ENCODE measurements at places on chromosomes 16 and 17.

GRCh38 chr17:79664930-79665737 is 54.3 kb upstream of the RBFOX3 start:
- no peak for DNase-seq

DNA sequence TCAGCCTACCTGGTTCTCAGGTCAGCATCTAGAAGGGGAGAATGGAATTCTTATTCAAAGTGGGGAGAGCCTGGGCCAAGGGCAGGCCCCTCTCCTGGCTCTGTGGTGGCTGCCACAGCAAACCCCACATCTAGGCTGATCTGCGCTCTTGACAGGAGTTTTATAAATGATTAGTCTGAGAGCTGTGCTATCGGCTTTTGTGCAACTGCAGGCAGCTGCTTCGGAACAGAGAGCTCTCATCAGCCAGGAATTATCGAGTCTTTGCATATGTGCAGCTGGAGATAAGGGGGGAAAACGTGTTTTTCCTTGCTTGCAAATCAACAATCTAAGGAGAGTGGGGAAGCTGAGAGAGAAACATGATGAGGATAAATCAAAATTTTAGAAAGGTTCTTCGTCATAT is 91.7 kb downstream of the HS3ST3A1 start:
- no peak for DNase-seq

DNA sequence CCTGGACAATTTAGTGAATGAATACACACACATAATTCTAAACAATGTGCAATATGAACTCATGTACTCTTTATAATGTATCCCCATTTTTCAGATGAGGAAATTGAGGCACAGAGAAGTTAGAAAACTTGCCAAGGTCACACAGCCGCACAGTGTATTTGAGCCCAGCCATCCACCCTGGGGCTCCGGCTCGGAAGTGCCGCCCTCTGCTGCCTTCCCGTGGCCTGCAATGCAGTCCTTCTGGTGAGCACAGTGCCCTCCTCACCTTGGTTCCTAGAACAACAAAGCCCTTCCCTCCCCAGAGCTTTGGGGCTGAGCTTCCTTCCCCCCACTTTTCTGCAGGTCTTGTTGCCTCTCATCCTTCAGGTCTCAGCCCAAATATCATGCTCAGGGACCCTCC is 63.7 kb downstream of the C16orf78 start:
- no peak for DNase-seq

- no peak for DNase-seq
Measured at GRCh38 chr16:25487888-25488287, 203.9 kb upstream of the HS3ST4 start.

- no peak for DNase-seq
Measured at GRCh38 chr16:6558661-6559060, 774.0 kb upstream of the RBFOX1 start.

- no peak for DNase-seq
Measured at GRCh38 chr16:50644729-50645128, 36.4 kb downstream of the SNX20 start.

- DNase-seq = no peak
Measured at GRCh38 chr17:57682701-57683100, 62.4 kb downstream of the CCDC182 start.

DNA sequence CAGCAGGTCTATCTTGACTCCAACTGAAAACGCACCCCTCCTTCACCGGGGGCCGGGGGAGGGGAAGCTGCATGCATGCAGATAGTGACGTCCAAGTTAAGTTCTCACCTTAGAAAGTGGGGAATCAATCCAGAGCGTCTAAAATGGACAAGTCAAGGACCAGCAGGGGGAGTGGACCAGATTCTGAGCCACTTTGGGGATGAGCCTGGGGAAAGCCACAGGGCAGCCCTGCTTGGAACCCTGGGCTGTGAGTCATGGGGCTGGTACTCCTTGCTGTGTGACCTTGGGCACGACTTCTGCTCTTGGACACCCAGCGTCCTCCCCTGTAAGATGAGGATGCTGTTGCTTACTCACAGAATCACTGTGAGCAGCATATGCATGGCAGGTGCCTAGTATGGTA is 9.1 kb downstream of the TNFRSF13B start:
- DNase-seq = peak; percentile 46

DNA sequence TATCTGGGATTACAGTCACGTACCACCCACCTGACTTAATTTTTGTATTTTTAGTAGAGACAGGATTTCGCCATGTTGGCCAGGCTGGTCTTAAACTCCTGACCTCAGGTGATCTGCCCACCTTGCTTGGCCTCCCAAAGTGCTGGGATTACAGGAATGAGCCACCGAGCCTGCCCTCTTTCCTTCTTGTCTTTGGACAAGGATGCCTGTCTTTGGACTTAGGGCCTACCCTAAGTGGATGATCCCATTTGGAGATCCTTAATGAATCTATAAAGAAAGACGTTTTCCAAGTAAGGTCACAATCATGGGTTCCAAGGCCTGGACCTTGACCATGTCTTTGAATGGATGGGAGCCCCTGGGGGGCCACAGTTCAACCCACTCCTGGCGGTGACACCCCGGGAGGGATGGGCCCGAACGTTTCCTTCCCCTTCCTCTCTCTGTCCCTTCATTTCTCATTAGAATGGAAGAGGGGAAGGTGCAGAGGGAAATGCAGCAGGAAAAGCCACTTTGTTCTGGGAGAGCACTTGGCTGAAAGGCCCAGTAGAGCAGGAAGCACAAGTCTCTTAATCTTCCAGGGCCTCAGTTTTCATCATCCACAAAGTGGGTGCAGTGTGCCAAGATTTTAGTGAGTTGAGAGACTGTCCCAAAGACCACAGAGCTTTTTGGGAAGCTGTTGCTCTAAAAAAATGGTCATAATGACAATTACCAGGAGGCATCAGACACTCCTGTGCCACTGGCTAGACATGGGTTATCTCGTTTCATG is 353.3 kb downstream of the SEC14L1 start:
- no peak for DNase-seq

DNA sequence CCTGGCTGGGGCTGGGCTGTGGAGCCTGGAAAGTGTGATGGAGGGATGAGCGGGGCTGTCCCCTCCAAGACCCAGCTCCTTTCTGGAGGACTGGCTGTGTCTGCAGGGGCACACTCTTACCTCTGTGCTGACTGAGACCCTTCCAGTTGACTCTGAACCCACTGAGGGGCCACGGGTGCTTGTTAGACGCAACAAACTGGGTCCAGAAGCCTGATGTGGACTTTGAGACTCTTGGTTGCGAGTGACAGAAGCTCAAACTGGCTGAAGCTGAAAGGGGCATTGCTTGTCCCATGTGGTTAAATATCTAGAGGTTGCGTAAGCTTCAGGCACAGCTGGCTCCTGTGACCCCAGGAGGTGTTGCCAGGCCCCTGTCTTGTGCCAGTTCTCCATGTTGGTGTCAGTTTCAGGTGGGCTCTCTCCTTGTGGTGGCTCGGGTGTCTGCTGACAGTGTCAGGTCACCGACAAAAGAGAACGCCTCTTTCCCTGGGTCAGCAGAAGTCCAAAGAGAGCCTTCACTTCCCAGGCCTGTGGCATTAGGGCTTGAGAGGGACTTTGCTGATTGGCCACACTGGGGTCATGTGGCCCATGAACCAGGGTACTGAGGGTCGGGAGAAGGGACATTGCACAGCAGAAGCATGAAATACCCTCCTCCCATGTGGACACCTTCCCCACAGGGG is 16.7 kb downstream of the ADCY7 start:
- DNase-seq = no peak

- DNase-seq = no peak
Measured at GRCh38 chr17:2905696-2906501, 109.7 kb downstream of the RAP1GAP2 start.

- DNase-seq = no peak
Measured at GRCh38 chr16:23514381-23515152, 4.3 kb upstream of the GGA2 start.

- DNase-seq = no peak
Measured at GRCh38 chr16:3792472-3793012, 75.2 kb upstream of the TRAP1 start.

DNA sequence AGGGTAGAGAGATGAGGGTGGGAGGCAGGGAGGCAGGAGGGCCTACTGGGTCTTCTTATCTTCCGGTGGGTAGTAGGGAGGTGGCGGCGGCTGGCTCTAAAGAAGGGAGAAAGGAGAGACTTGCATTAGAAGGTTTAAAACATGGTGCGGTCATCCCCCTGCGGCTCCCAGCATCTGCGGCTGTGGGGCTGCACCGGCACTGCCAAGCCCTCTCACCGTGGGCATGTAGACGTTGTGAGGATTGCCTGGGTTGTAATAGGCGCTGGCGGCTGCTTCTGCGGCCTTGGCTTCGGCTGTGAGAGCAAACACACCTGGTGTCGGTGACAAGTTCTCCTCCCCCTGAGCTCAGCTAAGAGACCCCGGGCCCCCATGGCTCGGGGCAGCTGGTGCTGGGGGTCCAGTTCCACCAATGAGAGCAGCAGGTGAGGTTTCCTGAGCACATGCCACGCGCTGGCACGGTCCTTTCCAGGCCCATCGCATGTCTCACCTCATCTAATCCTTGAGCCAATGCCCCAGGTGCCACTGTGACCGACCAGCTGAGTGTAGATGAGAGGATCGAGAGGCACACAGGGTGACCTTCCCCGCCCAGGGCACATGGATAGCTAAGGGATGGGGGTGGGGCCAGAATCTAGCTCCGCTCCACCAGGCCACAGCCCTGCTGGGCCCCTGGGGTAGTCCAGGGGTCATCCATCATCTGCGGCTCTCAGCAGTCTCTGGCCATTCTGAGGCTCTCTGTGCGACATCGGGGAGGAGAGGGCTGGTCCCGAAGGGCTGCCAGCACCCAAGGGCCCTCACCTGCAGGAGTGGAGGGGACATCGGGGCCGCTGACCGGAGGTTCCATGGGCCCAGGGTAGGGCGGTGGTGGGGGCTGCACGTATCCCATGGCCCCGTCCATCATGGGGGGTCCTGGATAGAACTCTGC is 2.7 kb upstream of the UNC13D start:
- DNase-seq = no peak

DNA sequence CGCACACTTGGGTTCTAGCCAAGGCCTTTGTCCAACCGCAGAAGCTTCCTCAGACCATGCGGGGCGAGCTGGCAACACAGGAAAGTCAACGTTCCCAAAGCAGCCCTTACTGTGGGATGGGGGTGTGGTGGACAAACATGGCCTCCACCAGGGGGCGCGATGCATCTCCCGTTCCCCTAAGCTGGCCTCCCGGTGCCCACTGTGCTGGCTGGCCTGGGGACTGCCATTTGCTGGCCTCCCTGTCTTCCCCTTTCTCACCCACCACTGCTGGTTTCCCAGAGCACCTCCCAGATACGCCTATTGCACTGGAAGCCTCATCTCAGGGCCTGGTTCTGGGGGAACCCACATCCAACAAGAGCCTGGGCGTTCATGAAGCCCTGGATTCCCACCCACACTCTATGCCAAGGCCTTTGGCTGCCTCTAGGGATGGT is 145.3 kb downstream of the IRF8 start:
- peak; percentile 22 for DNase-seq

- no peak for DNase-seq
Measured at GRCh38 chr16:69363281-69363717, 11.7 kb upstream of the TMED6 start.

DNA sequence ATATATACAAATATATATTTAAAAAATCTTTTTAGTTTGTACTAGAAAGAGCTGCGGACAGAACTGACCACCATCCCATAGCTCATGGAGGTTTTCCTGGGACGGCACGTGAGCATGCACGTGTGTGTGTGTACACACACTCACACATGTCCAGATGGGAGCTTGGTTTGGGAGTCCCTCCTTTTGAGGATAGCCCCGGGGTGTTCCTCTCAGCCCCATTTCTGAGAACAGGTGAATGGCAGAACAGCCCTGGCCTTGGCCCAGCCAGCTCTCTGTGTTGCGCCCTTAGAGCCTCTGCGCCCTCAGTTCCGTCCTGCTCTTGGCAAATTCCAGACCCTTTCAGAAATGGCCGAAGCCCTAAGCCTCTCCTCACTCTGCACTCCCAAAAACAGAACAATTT is 70.1 kb downstream of the AMFR start:
- DNase-seq = no peak

DNA sequence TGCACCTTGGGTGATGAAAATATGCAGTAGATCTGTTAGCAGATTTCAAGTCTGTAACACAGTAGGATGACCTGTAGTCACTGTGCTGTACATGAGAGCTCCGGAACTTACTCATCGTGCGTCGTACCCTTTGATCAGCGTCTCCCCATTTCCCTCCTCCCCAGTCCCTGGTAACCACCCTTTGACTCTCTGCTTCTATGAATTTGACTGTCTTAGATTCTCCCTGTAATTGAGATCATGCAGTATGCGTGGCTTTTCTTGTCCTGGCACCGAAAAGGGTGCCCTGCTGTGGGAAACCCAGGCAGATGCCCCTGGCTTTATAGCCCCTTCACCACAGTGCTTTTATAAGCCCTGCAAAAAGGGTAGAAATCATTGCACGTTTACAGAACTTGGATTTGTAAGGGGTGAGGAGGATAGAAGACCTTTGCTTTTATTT is 20.5 kb downstream of the CLEC16A start:
- DNase-seq = peak; percentile 35

- no peak for DNase-seq
Measured at GRCh38 chr17:2688351-2689342, 22.9 kb downstream of the CLUH start.

- no peak for DNase-seq
Measured at GRCh38 chr17:62808576-62808970, 459 bp upstream of the MARCHF10 start.

GRCh38 chr16:15783985-15784384 is 72.8 kb downstream of the MYH11 start:
- DNase-seq = no peak

DNA sequence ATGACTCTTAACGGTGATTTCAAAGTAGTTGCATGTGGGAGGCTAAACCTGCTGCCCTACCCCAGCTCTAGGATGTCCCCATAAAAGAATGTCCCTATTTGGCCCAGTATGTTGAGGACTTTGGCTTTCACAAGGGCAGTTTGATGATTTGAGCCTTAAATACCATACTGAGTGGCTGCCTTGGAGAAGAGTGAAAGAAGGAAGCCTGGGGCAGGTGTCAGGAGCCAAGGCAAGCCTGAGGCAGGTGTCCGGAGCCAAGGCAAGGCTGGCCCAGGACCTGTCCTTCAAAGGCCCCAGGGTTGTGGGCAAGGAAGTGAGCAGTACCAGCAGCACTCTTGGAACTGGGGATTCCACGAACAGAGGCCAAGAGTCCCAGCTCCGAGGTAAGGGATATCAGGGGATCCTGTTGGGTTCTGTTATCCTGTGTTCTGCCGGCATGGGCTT is 18.6 kb downstream of the ST6GALNAC2 start:
- no peak for DNase-seq

GRCh38 chr17:48491527-48492273 is 39.1 kb downstream of the HOXB1 start:
- DNase-seq = no peak

- no peak for DNase-seq
Measured at GRCh38 chr17:57856792-57857620, 7.2 kb upstream of the MRPS23 start.

- no peak for DNase-seq
Measured at GRCh38 chr17:75115555-75115954, 5.8 kb downstream of the ARMC7 start.

- no peak for DNase-seq
Measured at GRCh38 chr16:2824626-2825025, 5.5 kb upstream of the ZG16B start.

- DNase-seq = no peak
Measured at GRCh38 chr17:61149862-61150362, 249.7 kb upstream of the TBX2 start.

GRCh38 chr16:30004424-30004776 is 6.4 kb downstream of the DOC2A start:
- no peak for DNase-seq

- DNase-seq = no peak
Measured at GRCh38 chr16:10881479-10882030, 4.6 kb downstream of the CIITA start.

- no peak for DNase-seq
Measured at GRCh38 chr16:73877150-73877549, 419.5 kb upstream of the PSMD7 start.

- no peak for DNase-seq
Measured at GRCh38 chr16:89956505-89957215, 8.1 kb downstream of the DEF8 start.
